Activated naive CD8-positive, alpha-beta T cell treated with anti-CD3 and anti-CD28 coated beads for 36 hours (primary cell): ENCODE measurements at places on chromosomes 7 and 10.

DNA sequence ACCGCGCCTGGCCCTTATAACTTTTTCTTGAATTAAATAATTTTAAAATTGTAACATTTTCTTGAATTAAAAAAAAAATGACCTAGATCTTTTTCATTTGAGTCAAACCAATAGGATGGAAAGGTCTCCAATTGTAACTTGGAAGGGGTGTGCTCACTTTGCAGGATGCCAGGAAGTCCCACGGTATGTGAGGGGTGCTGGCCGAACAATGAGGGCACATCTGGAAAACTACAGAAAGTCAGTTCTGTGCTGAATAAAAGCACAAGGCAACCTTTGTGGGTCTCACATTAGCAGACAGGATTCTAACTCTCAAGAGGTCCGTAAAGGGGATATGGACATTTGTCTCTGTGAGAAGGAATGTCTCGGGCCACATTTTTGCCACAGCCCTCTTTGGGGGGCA, 52.8 kb upstream of the PDLIM1 start:
- DNase-seq = no peak

DNA sequence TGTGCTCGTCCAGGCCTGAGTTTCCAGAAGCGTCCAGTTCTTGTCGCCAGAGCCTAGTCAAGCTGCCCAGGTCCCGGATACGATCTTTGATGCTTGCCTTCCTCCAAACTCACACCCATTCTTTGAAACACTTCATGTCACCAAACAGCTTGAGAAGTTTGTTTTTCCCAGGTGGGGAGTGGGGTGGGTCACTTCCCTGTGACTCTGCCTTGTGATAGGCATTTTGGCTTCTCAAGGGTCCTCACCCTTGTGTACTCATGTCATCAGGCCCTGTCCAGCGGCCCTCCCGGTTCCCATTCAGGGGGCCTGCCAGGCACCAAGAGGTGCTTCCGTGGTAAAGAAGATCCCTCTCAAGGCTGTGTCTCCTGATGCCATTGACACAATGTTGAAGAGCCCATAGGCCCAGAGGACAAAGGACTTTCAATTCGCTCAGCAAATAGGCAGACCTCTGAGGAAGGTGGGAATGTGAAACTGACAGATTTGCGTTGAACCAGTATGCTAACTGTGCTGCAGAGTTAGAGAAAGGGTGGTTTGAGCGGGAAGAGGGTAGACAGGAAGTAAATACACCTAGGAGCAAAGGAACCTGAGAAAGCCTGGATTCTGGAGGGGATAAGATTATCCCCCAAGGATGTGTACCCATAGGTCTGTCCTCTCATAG, 24.7 kb upstream of the SFTPA1 start:
- no peak for DNase-seq

- no peak for DNase-seq
These were observed 98.9 kb downstream of the C10orf105 start for GRCh38 chr10:71620642-71621041.

- DNase-seq = peak; percentile 7
These were observed 54.2 kb upstream of the FHIP2A start for GRCh38 chr10:114767101-114767985.
